ENCODE measurements at places on chromosomes 1 and 21.
A peak's percentile ranks its signal among the peaks of the same experiment; 100 is the strongest.

DNA sequence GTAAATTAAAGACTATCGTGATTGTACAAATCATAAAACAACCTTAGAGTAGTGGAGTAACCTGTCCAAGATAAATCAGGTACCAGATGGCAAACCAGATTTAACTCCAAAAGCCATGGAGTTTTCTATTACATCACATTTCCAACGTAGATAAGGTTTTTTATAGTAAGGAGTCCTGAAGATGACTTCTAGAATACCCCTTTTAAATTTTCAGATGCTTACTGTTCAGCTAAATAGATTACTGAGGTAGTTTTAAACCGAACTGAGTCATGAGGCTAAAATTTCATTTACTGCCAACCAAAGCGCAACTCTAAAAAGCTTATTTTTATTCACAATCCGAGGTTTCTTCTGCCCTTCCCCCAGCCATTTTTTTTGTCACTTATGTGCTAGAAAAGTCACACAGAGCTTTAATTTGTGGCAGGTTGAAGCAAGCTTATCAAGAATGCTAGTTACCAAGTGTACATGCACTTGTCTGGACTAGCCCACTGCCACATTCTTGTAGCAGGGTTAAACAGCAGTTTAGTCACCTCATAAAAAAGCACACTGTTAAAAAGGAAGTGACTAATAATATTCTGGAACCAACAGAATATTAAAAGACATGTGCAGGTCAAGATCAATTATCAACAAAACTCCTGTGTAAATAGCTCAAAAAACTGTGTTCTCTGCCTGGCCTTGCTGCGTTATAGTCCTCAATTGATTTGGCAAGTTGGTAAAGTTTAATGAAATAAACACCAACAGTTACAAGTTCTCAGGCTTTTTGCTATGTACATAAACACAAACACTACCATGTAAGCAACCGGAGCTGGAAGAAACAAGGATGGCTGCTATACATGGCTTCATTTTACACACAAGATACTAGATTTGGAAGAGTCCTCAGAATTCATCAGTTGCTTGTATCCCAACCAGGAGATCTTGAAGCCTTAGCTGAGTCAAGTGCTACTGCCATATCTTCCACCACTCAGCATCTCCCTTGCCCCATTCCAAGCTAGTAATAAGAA, 180.3 kb upstream of the DMRTA2 start:
- no peak for DNase-seq

DNA sequence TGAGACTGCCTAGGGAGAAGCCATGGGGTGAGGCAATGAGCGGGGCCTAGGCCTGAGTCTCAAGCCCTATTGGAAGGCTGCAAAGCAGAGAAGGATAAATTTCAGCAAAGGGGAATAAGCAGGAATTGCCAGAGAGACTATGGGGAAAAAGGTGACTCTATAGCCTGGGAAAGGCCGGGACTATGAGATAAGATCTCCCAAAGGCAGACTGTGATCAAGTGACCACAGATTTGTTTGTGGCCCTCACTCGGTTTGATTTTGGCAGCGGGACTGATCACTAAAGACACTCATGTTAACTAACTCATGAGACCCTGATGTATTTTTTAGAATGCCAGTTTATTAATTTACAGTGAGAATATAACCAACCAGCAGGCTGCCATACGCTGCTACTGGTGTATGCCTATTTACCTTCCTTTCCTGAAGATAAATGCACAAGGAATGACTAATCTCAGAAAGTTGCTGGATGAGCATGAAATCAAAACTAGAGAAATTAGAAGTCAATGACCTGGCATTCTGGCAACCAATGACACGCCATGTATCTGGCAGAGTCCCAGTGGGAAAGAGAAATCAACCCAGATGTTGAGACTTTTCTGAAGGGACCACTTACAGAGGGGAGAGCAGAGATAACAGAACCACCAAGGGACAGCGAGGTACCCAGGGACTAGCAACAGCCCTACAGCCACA, 4.3 kb downstream of the HSF2BP start:
- no peak for DNase-seq

- DNase-seq = no peak
These were observed 522 bp downstream of the DISP3 start for GRCh38 chr1:11479375-11479979.

GRCh38 chr1:110616587-110616986, 10.4 kb upstream of the KCNA2 start:
- no peak for DNase-seq

DNA sequence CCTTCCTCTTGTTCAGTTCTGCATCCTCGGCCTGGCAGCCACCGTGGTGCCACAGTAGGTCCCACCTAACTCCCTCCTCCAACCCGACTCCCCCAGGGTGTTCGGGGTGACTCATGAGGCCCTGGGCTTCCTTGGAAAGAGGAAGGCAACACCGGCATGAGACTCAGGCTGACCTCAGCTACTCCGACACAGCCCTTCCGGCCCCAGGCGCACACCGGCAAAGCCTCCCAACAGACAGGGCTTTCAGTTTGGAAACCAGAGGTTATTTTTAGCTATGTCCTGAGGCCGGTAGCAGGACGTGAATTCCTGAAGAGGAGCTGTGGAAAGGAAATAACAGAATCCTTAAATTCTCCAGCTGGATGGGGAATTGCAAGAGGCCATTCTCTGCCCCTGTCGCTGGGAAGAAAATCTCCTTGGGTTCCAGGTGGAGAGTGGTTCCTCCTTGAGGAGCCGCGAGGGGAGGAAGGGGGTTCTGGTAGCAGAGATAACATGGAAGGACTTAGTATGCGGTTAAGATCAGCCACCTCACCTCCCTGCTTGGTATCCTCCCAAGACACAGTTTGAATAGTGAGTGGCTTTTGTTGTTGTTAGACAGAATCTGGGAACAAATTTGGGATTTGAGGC, 24.4 kb downstream of the PLXNA2 start:
- DNase-seq = no peak

- DNase-seq = no peak
These were observed 6.9 kb downstream of the CD2 start for GRCh38 chr1:116760996-116761665.

- DNase-seq = no peak
These were observed 8.7 kb downstream of the SH3BP5L start for GRCh38 chr1:248817065-248817464.

GRCh38 chr1:229347528-229347927, 4.7 kb upstream of the CCSAP start:
- DNase-seq = no peak

DNA sequence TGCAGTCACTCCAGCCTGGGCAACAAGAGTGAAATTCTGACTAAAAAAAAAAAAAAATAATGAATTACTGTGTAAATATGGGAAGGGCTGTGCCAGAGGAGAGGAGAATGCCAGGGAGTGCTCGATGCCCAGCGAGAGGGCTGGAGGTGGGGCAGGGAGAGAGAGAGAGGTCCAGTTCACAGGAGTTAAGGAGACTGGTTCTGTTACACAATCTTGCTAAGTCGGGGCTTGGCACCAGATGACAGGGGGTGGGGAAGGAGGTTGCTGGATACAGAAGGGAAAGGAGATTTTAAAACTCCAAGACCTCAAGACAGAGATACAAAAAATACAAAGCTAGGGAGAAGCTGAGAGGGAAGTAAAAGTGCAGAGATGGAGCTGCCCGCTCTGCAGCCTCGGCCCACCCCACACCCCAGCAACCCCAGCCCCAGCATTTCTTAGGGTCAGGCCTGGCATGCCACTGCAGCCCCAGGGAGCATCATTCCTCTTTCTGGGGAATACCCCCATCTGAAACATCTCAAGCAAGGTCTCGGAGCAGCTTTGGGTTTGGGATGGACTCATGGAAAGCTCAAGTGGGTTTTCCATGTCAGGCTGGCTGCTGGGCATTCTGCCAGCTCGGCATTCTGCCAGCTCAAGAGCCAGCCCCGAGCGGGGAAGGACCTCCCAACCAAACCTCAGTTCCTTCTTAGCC, 991 bp downstream of the SELENBP1 start:
- peak; percentile 73 for DNase-seq

- no peak for DNase-seq
These were observed 329.9 kb upstream of the GREM2 start for GRCh38 chr1:240941701-240942370.

- DNase-seq = no peak
These were observed 318.2 kb upstream of the CAMK1G start for GRCh38 chr1:209265301-209265700.

DNA sequence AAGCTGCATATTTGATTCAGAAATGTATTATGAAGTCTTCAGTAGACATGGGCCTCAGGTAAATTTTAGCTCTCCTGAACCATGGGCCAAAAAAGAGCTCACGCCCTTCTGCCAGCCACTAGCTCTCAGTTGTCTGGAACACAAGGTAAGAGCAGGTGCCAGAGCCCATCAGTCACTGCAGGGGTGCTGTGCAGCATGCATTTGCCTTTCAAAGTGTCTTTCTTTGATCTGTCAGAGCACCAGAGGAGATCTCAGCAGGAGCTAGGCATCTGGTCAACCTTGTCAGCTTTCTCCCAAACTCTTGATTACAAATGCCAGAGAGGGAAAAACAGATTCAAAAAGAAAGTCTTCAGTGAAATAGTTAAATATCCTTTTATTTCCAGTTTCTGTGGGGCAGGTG, 332.3 kb downstream of the COL11A1 start:
- DNase-seq = no peak

GRCh38 chr1:230465691-230466090, 39.6 kb upstream of the PGBD5 start:
- DNase-seq = no peak

GRCh38 chr1:62953633-62954032, 169.7 kb downstream of the ATG4C start:
- DNase-seq = no peak

- DNase-seq = no peak
These were observed 143.2 kb downstream of the PTPRU start for GRCh38 chr1:29379443-29380073.

- DNase-seq = no peak
These were observed 76.3 kb downstream of the ITPKB start for GRCh38 chr1:226662642-226663326.

GRCh38 chr1:210129759-210130158, 102.8 kb upstream of the SERTAD4 start:
- no peak for DNase-seq

GRCh38 chr1:101217148-101217547, 19.7 kb upstream of the S1PR1 start:
- DNase-seq = no peak

DNA sequence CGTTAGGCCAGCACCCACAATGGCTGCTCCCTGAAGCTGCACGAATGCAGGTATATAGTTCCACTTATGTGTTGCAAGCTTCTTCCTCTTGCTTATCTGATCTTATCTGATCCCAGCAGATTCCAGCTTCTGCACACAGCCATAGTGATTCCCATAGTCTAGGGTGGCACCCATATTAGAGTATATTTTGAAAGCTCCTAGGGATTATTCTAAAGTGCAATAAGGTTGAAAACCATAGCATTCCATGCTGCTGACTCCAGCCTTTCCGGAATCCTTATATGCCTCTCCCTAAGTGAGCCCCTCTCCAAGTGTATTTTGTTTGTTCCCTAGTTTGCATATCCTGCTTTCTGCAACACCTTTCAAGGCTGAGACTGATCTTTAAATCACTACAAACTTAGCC, 432.0 kb downstream of the SETD4 start:
- no peak for DNase-seq

DNA sequence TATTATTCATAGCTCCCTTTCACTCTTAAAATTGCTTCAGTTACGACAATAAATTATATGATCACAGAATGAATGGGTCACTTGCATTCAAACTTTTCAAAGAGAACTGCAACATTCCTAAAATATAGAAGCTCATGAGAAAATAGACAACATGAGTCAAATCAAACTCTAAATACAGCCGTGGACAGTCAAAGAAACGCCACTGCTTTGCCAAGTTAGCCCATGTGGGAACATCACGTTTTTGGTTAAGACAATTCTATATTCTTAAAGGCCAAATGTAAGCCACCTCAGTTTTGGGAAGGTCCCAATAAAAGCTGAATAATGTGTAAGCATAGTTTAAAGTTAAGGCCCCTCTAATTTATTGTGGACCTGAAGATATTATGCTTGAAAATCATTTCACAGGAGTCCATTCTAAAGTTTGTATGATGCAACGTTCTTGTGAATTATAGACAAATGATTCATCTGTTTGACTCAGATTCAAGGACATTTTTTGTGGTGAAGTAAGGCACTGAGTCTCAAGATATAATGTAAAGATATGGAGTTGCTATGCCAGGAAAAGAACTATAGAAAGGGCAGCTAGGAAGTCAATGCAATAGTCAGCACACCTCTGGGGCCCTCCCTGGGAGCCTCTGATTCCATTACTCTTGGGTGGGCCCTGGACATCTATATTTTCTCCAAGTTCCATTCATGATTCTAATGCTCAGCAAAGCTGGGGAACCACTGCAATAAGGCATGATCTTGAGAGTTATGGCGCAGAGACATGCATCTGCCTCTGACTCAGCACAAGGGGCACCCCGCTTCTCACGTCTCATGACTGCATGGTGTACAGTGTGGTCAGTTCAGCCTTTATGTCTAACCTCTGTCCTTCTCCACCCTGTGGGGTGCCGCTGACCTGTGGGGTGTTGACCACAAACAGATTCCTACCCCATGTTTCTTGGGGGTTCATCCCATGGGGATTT, 33.9 kb downstream of the ETS2 start:
- DNase-seq = no peak

All from right lung (tissue), 10 donors.